ENCODE measurements at places on chromosomes 2 and 18. TPM values are rescaled to one million over a fixed set of nuclear protein-coding genes. Genes with fewer than 3 reads are reported as not detected.

Gene PSMA8
- total RNA-seq: not detected

Gene ALK
- total RNA-seq: 0.41 TPM

Gene TCF23
- not detected for total RNA-seq

Gene DNAH7
- total RNA-seq: 0.31 TPM

Gene GCA
- total RNA-seq: 37.4 TPM

Gene CMPK2
- 3.5 TPM for total RNA-seq

Gene BBS5
- total RNA-seq: 12.2 TPM

Gene GAREM2
- 1.8 TPM for total RNA-seq

Gene LYG1
- 0.41 TPM for total RNA-seq

Gene CCDC85A
- total RNA-seq: 7.5 TPM

Gene ALLC
- total RNA-seq: not detected

Gene RAB6C
- total RNA-seq: 0.10 TPM

Gene CERKL
- not detected for total RNA-seq

Gene C2orf66
- total RNA-seq: not detected

Gene PPP1R7
- total RNA-seq: 34.9 TPM

Gene SNTG2
- 2.7 TPM for total RNA-seq

Gene AMER3
- not detected for total RNA-seq

Gene ZFP36L2
- 59.8 TPM for total RNA-seq

Gene STPG4
- total RNA-seq: not detected

Gene C2orf15
- total RNA-seq: 0.92 TPM

Gene MAP3K2
- total RNA-seq: 57.7 TPM

Gene LYPD6
- total RNA-seq: 4.2 TPM

Gene NPPC
- total RNA-seq: 10.7 TPM

Gene MMADHC
- total RNA-seq: 132 TPM

Gene DQX1
- 2.5 TPM for total RNA-seq

Gene KCNS3
- 46.3 TPM for total RNA-seq

Gene FBXO15
- total RNA-seq: 0.21 TPM

Gene RPL37A
- 933 TPM for total RNA-seq

Gene MLPH
- total RNA-seq: 10.3 TPM

Gene ANKRD44
- 35.4 TPM for total RNA-seq

Gene CNDP1
- not detected for total RNA-seq

Gene CYP27C1
- 4.4 TPM for total RNA-seq

Gene OTX1
- total RNA-seq: 0.62 TPM

Gene AQP12B
- total RNA-seq: not detected

Gene SCN2A
- total RNA-seq: 0.31 TPM

Gene CLEC4F
- total RNA-seq: not detected

Gene ASXL3
- 4.3 TPM for total RNA-seq

Gene HOXD12
- total RNA-seq: not detected

Gene DSG4
- not detected for total RNA-seq

Gene C2orf92
- 8.5 TPM for total RNA-seq

Gene RAMP1
- 51.7 TPM for total RNA-seq

Gene ASPRV1
- total RNA-seq: 0.62 TPM

Gene PFN4
- total RNA-seq: not detected

Gene CKAP2L
- 35.3 TPM for total RNA-seq

Gene LOXHD1
- 3.4 TPM for total RNA-seq

Gene GRB14
- 19.7 TPM for total RNA-seq

Gene CRYGA
- not detected for total RNA-seq

Gene VIT
- total RNA-seq: 23.1 TPM

Gene FARSB
- total RNA-seq: 13.6 TPM

Gene TXNDC2
- total RNA-seq: not detected

Gene MYO1B
- total RNA-seq: 138 TPM

Gene SCTR
- total RNA-seq: 0.21 TPM
